ENCODE measurements at places on chromosomes 5 and 9.

- no peak for DNase-seq
Observed at GRCh38 chr9:38067859-38068681, 957 bp downstream of the SHB start.

- no peak for DNase-seq
Observed at GRCh38 chr9:115867326-115867725, 286.3 kb upstream of the PAPPA start.

- DNase-seq: peak; percentile 37
Observed at GRCh38 chr5:9604416-9604815, 25.7 kb downstream of the TAS2R1 start.

GRCh38 chr5:31769530-31769929 is 130.6 kb downstream of the PDZD2 start:
- DNase-seq: no peak

DNA sequence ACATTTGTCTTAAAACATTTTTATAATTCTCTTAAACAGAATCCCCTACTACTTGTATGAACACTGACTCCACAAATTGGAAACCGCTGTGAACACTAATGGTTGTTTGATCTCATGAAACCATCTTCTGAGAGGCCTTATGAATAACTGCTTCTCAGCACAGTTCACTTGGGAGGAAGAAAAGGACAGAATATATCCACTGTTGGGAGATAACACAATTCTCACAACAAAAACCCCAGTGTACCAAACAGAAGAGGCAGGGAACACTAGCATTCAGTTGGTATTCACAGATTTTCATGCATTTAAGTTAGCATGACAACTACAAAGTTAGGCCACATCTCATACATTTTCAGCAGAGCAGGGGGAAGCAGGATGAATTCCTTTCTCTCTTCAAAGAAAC is 89.0 kb upstream of the SELENOP start:
- no peak for DNase-seq

DNA sequence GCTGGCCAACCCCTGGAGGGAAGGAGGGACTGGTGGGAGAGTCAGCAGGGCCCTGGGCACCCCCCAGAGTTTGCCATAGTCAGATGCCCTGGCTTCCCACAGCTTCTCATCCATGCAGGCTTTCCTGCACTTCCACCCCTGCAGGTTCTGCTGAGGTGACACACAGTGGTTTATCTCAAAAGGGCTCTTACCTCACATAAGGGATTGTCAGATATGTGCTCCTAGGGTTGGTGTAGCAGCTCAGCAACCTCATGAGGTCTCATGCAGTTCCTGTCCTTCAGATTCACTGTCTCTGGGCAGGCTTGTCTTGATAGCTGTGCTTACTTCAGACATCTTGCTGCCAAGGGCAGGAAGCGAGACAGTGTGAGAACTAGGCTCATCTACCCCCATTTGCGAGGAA is 143.4 kb downstream of the KDM4C start:
- no peak for DNase-seq

DNA sequence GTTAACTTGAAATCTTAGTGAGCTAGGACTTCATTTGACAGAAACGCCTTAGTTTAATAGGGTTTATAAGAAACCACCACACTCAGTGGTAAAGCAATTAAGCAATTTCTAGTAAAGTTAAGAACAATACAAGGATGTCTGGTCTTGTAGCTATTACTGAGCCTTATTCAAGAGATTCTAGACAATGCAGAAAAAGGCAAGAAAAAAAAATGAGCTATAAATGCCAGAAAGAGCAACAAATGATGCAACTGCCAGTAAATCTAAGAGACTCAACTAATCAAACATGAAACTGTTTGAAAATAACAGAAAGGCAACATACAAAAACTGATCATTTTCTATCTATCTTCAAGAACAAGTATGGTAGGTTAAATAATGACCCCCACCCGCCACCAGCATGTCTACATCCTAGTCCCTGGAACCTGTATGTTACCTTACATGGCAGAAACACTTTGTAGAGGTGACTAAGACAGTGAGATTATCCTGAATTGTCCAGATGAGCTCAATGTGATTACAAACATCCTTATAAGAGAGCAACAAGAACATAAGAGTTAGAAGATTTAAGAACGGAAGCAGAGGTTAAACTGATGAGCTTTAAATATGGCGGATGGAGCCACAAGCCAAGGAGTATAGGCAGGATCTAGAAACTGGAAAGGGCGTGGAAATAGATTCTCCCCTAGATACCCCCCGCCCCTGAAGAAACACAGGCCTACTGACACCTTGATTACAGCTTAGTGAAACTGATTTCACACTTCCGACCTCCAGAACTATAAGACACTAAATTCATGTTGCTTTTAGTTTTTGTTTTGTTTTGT is 93.0 kb downstream of the SUSD1 start:
- DNase-seq: no peak

GRCh38 chr9:27688954-27689353 is 115.7 kb upstream of the C9orf72 start:
- no peak for DNase-seq

DNA sequence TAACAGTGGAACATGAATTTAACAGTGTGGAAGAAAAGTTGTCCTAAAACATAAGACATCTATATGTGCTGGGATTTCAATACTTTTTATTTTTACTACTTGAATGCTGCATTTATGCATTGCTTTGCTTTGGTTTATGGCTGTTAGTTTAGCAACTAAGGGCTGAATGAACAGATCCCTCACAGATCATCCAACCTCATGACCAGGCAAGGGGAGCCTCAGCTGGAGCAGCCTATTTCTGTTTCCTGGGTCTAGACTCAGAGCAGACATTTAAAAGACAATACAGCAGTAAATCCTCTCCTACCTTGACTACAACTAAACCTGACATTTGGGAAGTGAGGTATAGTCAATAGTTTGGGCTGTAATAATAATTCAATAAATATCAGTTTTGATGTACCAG is 163.3 kb downstream of the AUH start:
- no peak for DNase-seq

GRCh38 chr5:37037840-37038239 is 161.3 kb downstream of the NIPBL start:
- no peak for DNase-seq

- peak; percentile 69 for DNase-seq
Observed at GRCh38 chr5:130400091-130400490, 495.8 kb downstream of the CHSY3 start.

GRCh38 chr9:137612741-137613142 is 6.1 kb upstream of the EHMT1 start:
- DNase-seq: no peak

Measured in fibroblast of skin of right biceps (primary cell).